Endothelial cell of umbilical vein (primary cell): ENCODE measurements at places on chromosomes 1 and 21. TPM values are rescaled to one million over a fixed set of nuclear protein-coding genes. Genes with fewer than 3 reads are reported as not detected.

GRCh38 chr21:32990666-32991065 is 35.1 kb upstream of the OLIG2 start:
- no peak for DNase-seq

GRCh38 chr1:240658312-240658960 is 46.5 kb upstream of the GREM2 start:
- no peak for DNase-seq

GRCh38 chr1:18384059-18384458 is 96.7 kb upstream of the KLHDC7A start:
- DNase-seq: no peak

Gene OR2T2
- not detected in 2 replicates for total RNA-seq

Gene LAMC1
- total RNA-seq: 202 and 216 TPM in 2 replicates

Gene MNDA
- not detected in 2 replicates for total RNA-seq
